ENCODE measurements at places on chromosomes 16 and 17. TPM values are rescaled to one million over a fixed set of nuclear protein-coding genes. Genes with fewer than 3 reads are reported as not detected.

Gene SLC35G6
- total RNA-seq: not detected

Gene TBC1D26
- total RNA-seq: 2.8 TPM

DNA sequence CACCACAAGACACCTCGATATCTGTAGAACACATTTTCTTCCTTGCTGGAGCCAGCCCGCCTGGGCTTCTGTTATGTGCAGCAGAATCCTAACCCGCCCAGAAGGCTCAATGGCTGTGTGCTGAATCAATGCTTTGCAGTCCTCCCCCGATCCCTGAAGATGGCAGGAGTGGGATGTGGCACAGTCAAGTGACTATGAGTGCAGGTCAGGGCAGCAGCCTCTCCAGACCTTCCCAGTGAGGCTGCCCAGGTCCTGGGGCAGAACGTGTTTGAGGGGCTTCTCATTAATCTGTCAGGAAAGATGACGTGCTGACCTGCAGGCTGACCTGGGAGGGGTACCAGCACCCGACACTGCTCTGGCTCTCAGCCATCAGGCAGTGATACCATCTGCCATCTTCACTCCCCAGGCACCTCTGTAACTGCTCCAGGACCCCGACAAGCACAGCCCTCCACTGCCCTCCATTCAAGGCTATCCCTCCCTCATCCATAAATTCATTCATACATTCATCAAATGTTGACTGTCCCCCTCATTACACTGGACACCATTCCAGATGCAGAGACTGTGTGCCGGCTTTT is 35.2 kb downstream of the LRRC75A start:
- no peak overlapping the region for H3K27ac ChIP-seq
- H3K27me3 ChIP-seq: no peaks in the 10 kb centered on the region
- H3K36me3 ChIP-seq: no peaks in the 10 kb centered on the region
- DNase-seq: no peak
- H3K4me1 ChIP-seq: peaks cover 10% of the 10 kb centered on the region
- no peak overlapping the region for H3K4me3 ChIP-seq

GRCh38 chr16:29975811-29976511 is 2.3 kb downstream of the TAOK2 start:
- H3K4me3 ChIP-seq: peak overlapping the region; percentile 95
- peaks cover 39% of the 10 kb centered on the region for H3K36me3 ChIP-seq
- peaks cover 29% of the 10 kb centered on the region for H3K4me1 ChIP-seq
- DNase-seq: no peak
- H3K27ac ChIP-seq: peak overlapping the region; percentile 9

- no peaks in the 10 kb centered on the region for H3K27me3 ChIP-seq
- H3K4me1 ChIP-seq: peaks cover 14% of the 10 kb centered on the region
- DNase-seq: no peak
- no peak overlapping the region for H3K4me3 ChIP-seq
- peaks cover 5% of the 10 kb centered on the region for H3K36me3 ChIP-seq
Observed at GRCh38 chr16:90043526-90043925, 24.3 kb upstream of the DBNDD1 start.

- no peak for DNase-seq
- H3K4me3 ChIP-seq: peak overlapping the region; percentile 88
- H3K4me1 ChIP-seq: peaks cover 19% of the 10 kb centered on the region
- H3K27ac ChIP-seq: no peak overlapping the region
Observed at GRCh38 chr17:60135951-60136666, 13.7 kb upstream of the CA4 start.

DNA sequence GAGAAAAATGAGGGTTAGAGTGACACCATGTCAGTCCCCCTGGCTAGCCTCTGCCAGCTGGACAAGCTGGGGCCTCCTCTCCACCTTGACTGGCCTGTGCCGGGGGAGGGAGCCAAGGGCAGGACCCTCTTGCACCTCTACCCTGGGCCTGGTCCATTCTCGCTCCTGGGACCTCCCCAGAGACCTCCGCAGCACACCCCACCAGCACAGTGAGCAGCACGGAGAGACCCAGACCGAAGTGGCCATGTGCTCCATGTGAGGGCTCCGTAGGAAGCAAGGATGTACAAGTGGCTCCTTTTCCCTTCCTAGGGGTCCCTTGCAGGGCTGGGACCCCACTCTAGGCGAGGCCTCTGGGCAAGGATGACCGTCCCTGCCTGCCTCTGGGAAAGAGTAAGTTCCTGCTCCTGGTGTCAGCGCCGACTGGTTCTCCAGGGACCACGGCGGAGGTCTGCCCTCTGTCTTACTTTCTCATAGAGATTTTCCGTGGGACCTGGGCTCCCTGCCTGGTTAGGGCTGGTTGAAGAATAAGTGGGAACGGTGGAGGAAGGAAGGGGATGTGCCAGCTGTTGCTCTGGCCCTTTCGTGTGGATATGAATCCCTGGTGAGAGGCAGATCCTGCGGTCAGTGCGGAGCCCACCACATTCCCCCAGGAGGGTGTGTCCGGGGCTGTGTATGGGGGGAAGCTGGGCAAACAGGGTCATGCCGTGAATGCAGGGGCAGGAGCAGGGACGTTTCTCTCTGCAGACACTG is 124.2 kb downstream of the METRNL start:
- H3K27me3 ChIP-seq: no peaks in the 10 kb centered on the region
- H3K4me3 ChIP-seq: no peak overlapping the region
- no peak overlapping the region for H3K27ac ChIP-seq
- H3K36me3 ChIP-seq: no peaks in the 10 kb centered on the region
- DNase-seq: no peak

Measured in mesothelial cell of epicardium (in vitro differentiated cells).